Stimulated activated CD4-positive, alpha-beta T cell treated with anti-CD3 and anti-CD28 coated beads, Interleukin-1b, Interleukin-23, amount 100 ng/mL, for 1 hour (primary cell): ENCODE measurements at places on chromosomes 5 and 9.

GRCh38 chr5:39533749-39534148 is 109.0 kb upstream of the DAB2 start:
- DNase-seq = no peak

GRCh38 chr9:9284201-9284600 is 1328.6 kb downstream of the PTPRD start:
- DNase-seq = no peak

DNA sequence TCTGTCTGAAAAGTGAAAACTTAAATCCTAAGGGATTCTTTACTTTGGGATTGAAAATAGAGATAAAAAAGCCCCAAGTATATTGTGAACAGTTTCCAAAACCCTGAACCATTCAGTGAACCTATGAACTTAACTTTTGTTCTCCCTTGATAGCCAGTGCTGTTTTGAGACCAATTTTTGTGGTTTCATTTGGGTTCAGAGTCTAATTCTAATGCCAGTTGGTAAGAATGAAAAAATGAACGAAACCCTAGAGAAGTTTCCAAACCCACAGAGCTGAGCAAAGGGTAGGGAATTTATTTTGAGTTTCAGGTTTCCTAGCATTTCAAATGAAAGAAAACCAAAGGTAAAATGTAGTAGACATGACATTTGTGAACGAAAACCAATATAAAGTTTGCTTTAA is 1366.8 kb downstream of the EFNA5 start:
- DNase-seq = no peak

- DNase-seq = no peak
Observed at GRCh38 chr5:43609752-43610151, 6.8 kb downstream of the NNT start.

- no peak for DNase-seq
Observed at GRCh38 chr5:130066644-130067043, 162.4 kb downstream of the CHSY3 start.

- no peak for DNase-seq
Observed at GRCh38 chr5:179825655-179826182, 5.0 kb downstream of the SQSTM1 start.

DNA sequence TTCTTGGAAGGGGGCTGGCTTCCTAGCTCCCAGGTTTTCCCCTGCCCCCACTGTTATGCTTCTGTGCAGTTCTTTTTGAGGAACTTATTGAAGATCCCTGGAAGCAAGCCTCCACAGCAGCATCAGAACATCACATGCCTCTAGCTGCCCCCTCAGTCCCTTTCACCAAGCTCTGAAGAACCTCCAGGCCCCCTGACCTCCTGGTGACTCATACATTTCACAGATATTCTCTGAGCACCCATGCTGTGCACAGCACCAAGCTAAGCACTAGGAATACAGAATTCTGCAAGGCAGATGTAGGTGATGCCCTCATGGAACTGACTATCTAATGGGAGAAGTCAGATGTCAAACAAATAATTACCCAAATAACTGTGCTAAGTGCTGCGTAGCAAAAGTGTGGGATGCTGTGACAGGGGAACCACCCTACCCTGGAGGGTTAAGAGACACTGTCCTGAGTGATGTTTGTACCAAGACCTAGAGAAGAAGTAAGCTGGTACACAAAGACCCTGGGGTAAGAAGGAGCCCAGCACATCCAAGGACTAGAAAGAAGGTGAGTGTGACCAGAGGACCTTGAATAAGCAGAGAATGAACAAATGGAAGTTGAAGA is 213.7 kb upstream of the NR4A3 start:
- DNase-seq = no peak
